Activated effector memory CD4-positive, alpha-beta T cell treated with Interleukin-2 at 50 U/mL for 16 hours (primary cell): ENCODE measurements at places on chromosomes 12 and 14.

GRCh38 chr14:55536204-55536708 is 43.8 kb upstream of the KTN1 start:
- DNase-seq, result no peak

DNA sequence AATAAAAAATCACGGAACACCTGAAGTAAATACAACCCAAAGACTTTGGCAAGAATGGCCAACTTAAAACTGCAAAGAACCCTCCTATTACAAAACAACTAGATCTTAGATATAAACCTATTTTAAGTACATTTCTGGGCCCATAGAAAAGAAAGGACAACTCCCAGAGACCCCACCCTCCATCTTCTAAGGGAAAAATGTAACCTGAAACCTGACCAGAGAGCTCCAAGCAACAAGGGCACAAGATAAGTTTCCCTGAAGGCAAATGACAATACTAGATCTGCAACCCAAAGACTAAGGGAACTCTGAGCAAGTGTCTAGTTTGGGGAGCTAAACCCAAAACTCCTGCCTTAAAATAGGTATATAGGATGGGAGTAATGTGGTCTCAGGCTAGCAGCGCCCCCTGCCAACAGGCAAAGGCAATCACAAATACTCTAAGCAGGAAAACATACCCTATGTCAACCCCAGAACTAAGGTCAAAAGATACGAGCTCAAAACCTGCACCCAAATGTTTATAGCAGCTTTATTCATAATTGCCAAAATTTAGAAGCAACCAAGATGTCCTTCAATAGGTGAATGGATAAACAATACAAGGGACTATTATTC is 218.9 kb downstream of the ITPR2 start:
- DNase-seq, result no peak

- DNase-seq, result no peak
These were observed 21.3 kb downstream of the POLE start for GRCh38 chr12:132665794-132666193.

DNA sequence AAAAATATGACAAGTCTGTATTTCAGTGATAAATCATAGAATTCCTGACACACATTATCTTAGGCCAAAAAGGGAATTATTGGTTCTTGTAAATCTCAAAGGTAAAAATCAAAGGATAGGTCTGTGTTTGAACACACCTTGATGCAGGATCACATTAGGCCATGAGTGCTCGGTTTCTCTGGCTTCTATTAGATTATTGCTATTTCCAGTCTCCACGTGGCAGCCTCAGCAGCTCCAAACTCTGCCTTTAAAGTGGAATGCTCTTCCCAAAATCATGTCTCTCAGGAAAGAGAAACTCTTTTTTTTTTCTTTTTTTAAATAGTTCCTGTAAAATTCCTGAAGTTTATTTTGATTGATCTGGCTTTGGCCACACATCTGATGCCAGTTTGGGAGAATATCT is 105.6 kb upstream of the FRMD6 start:
- DNase-seq, result no peak

DNA sequence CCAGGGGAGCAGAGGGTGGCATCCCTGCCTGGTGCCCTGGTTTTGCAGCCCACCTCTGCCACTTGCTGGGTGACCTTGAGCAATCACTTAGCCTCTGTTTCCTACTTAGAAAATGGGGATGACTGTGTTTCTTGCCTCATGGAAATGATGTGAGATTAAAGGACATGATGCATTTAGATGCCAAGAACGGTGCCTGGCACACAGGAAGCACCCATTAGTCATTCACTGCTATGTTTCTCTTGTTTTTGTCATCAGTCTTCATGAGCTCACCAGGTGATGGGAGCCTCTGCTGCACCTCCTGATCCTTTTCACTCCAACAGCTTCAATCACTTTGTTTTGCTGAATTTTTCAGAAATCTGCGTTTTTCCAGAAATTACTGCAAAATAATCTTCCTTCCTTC is 23.6 kb upstream of the ATF1 start:
- DNase-seq, result no peak

GRCh38 chr12:28870839-28871440 is 278.1 kb upstream of the FAR2 start:
- DNase-seq, result no peak

DNA sequence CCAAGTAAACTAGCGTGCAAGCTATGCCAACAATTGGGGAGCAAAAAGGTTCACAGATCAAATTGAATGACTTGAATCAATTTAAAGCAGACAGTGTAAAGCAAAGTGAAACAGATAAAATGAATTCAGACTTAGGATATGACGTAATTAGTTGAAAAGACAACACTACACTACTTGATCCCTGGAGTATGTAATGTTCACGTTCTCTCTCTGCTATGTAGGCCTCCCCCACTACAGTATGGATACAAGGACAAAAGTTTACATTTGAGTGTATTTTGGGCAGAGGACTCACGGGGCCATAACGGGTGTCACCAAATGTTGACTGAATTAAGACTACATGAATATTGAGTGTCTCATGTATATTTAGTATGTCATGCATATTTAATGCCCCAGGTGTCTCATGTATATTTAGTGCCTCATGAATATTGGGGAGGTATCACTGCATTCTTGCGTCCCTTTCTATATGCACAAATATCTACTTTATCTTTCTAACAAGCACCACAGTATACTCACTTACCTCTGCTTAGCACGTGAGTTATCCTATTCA is 44.5 kb downstream of the RERGL start:
- no peak for DNase-seq

- no peak for DNase-seq
These were observed 4.8 kb downstream of the COPZ1 start for GRCh38 chr12:54329759-54330158.

DNA sequence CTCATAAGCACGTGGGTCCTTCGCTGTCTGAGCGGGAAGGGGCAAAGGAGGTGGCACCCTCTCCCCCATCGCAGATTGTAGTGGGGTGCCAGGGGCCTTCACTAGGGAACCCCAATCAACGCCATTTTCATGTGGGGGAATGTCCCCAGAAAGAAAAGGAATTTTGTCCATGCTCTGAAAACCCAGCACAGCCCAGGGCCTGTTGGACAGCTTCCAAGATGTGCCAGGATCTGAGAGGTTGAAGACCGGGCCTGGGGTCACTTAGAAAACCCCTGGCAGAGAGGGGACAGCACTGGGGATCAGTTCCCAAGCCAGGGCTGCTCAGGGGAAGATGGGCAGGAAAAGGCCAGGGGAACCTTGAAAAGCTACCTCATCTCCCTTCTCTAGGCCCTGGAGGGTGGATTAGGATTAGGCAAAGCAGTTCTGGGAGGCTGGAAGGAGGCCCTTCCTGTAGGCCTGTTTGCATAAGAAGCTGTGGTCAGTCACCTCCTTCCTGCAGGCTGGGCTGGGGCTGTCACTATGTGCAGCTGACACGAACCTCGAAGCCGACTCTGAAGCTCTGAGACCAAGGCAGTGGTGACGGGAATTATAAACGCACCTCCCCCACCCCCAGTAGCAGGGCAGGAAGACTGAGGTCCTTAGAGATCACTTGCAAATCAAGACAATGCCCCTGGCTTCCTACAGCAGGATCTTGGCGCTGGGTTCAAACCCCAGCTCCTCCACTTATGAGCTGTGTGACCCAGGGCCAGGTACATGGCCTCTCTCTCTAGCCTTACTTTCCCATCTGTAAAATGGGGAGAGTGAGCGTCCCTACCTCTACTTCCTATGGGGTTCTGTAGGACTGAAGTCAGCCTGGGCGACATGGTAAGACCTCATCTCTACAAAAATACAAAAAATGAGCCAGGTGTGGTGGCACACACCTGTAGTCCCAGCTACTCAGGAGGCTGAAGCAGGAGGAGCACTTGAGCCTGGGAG is 29.0 kb downstream of the TESC start:
- DNase-seq, result no peak

DNA sequence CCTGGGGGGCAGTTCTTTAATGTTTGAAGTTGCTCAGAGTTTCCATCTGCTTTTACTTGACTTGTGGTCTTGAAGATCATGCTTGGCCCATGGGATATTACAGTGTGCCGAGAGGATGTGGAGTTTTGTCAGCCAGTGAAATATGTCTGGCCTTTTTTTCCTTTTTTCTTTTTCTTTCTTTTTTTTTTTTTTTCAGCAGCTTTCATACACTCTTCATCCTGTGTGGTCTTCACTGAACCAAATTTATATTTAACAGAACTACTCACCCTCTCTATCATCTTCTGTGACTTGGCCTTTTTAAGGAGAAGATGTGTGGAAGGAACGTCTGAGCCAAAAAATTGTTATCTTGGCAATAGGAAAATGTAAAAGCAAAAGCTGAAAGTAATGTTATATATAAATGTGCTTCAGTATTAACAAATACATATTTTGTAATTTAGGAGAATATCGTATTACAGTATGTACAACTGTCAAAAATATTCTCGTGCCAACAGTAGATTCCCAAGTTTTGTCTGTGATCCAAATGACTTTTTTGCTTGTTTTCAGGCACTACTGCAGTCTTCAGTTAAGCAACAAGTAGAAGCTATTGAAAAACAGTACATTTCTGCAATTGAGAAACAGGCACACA is 200.6 kb downstream of the CCDC91 start:
- no peak for DNase-seq

DNA sequence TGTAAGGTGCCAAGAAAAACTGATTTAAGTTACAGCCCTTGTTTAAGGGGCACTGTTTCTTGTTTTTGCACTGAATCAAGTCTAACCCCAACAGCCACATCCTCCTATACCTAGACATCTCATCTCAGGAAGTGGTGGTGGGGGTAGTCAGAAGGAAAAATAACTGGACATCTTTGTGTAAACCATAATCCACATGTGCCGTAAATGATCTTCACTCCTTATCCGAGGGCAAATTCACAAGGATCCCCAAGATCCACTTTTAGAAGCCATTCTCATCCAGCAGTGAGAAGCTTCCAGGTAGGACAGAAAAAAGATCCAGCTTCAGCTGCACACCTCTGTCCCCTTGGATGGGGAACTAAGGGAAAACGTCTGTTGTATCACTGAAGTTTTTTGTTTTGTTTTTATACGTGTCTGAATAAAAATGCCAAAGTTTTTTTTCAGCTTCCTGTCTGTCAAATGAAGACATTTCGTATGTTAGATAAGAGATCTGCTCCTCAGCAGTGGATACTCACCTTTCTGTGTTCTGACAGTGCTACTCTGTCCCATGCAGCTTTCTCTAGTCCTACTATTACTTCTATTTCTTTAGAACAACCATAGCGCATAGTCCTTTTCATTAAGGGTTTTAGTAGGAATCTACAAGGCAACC is 1.2 kb upstream of the PA2G4 start:
- no peak for DNase-seq

GRCh38 chr12:66036317-66036716 is 94.2 kb downstream of the LLPH start:
- DNase-seq, result no peak

GRCh38 chr14:95327558-95328374 is 8.1 kb upstream of the CLMN start:
- no peak for DNase-seq

DNA sequence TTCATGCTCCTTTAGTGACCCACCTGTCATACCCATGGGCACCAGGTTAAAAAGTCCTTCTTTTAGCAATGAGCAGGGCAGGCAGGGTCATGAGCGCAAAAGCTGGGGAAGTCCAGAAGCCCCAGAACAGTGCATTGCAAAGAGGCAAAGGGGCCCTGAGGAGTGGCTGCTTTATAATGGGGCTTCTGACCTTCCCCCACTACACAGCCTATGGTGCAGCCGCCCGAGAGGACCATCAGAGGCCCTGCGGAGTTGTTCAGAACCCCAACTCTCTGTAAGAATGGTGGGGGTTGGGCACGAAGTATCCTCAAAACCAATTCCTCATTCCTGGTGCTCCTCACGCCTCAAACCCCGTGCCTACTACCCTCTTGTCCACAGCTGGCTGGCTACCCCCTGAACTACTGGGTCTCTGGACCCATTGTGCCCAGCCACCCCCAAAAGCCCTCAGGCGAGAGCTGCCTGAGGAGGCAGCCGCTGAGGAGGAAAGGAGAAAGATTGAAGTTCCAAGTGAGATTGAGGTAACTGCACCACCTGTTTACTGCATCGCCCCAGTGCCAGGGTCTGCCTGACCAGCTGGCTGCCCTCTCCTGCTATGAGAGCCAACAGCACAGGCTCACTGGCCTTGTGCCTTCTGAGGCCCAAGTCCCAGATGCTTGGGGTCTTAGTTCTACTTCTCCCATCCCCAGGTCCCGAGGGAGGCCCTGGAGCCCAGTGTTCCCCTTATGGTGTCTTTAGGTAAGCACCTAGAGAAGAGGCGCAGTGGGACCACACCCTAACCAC is 6.7 kb downstream of the REC8 start:
- no peak for DNase-seq

DNA sequence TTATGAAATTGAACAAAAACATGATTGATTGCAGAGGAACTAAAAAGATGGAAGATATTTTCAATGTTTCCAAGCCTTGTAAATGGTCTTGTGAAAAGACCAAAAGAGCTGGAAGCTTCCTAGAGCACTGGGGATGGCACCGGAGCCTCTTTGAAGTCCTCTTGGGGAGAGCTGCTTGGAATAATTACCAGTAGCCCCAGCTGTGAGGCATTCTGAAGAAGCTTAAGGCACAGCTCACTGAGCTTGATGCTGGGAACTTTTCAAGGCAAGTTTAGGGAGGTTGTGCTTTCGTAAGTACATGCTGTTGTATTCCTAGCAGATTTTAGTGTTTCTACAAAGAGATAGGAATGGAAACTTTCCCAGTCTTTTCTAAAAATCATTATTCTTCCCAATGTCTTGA is 13.9 kb downstream of the PDZRN4 start:
- no peak for DNase-seq

GRCh38 chr12:113092607-113093408 is 36.3 kb downstream of the DTX1 start:
- DNase-seq, result no peak

DNA sequence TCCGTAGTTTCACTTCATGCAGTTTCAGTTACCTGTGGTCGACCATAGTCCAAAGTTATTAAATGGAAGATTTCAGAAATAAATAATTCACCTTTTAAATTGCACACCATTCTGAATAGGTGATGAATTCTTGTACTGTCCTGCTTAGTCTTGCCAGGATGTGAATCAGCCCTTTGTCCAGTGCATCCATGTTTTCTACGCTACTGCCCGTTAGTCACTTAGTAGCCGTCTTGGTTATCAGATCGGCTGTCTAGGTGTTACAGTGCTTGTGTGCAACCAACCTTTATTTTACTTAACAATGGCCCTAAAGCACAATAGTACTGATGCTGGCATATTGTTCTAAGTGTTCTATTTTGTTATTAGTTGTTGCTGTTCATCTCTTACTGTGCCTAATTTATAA is 146.7 kb downstream of the ACSS3 start:
- no peak for DNase-seq

DNA sequence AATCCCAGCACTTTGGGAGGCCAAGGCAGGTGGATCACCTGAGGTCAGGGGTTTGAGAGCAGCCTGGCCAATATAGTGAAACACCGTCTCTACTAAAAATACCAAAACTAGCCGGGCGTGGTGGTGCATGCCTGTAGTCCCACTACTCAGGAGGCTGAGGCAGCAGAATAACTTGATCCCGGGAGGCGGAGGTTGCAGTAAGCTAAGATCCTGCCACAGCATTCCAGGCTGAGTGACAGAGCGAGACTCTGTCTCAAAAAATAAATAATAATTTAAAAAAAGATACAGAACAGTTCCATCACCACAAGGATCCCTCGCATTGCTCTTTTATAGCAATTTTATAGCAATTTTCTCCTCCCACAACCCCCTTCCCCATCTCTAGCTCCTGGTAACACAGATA is 4.7 kb upstream of the PDE1B start:
- DNase-seq, result no peak

GRCh38 chr12:88909510-88909909 is 329.2 kb upstream of the KITLG start:
- DNase-seq, result no peak
